Calu3 (cell line): ENCODE measurements at places on chromosomes 3 and 15.

GRCh38 chr3:111668888-111669488 lies 73.8 kb upstream of the ZBED2 start:
- DNase-seq = no peak

GRCh38 chr3:30453360-30454039 lies 152.9 kb upstream of the TGFBR2 start:
- DNase-seq = no peak

DNA sequence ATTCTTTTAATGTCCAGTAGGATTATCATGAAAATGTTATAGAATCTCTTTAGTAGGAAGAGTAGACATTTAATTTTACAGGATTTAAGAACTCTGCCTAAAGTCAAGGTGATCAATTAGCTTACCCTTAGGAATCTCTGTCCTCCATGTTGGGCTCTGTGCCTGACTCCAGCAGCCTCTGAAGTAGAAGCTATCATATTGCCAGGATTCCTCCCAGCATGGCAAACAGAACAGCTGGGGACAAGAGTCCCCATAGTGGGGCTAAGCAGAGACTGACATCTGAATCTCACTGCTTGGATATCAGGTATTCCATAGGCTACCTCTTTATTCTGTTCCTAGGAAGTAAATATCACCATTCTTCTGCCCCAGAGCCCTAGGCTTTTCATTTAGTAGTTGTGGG lies 1.5 kb downstream of the SLC15A2 start:
- DNase-seq = no peak

DNA sequence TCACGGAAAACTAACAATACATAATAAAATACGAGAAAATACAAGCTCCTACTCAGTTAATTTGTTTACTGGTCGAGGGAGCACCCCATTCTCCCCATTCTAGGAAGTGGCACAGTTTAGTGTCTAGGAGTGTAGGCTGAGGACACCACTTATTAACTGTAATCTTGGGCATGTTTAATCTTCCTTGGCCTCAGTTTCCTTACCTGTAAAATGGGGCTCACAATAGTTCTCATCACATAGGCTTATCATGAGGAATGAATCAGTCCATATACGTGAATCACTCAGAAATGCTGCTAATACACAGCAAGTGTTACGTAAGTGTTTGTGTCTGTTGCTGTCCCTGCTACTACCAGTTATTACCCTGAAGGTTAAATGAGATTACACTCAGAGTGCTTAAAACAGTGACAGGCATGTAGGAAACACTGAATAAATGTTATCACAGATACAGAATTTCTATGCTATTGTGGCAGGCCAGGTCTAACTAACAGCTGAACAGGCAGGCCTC lies 210.2 kb downstream of the OSBPL10 start:
- no peak for DNase-seq

DNA sequence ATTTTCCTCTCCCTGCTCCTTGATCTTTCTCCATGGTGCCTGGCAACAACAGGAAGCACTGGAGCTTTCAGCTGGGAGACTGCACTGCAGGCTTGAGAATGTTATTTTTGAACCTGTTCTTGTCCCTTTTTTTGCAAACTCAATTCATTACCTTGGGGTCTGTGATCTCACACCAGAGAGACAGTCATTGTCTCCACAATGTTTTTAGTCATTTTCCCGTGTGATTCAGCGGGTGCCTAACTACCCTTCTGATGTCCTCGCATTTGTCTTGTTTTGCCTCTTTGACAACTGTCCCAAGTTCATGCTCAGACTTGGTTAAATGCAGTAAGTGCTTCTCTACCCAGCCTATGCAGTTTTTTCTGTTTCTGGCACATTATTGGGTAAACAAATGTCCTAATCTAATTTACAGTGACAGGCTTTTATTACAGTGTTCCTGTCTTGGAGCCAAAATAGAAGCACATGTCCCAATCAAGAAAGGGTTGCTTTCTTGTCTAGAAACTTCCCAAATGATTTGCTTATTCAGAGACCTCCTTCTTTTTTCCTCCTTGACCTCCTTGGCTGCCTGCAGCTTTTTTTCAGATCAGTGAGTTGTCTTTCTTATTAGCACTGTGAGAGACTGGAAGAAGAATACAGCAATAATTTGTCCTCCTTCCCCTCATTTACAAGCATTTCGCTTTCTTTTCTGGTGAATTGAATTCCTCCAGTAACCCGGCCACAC lies 162.4 kb downstream of the NSUN3 start:
- DNase-seq = no peak

GRCh38 chr3:181700168-181701087 lies 11.3 kb upstream of the SOX2 start:
- DNase-seq = peak; percentile 87

DNA sequence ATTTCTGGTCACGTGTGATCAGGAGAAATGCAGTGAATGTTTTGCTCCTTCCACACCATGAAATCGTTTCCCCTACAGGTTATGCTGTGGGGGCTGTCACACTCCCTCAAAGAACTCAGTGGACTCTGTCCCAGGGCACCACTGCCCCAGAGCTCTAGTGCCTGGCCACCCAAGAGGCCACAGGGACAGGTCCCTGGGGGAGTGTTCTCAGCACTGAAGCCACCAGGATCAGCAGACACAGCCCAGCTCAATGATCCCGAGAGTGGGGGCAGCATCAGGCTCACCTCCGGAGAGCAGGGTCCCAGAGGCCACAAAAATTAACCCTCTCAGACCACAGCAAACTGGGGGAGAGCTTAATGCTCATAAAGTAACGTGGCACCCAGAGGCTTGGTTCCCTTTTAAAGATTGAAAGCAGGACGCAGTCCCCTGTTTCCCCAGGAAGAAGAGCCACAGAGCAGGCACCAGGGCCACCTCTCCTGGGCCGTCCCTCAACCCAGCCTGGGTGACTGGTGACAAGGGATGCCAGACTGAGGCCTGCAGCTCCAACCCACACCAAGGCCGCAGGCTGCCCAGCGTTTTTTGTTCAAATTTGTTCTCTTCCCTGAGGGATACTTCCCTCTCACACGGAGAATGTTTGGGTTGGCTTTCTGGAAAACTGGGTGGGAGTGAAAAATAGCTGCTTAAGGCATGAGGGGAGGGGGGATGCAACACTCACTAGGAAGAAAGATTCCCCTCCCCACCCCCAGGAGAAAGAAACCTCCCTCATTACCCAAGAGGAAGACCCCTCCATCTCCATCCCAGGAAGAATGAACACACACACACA lies 123.3 kb upstream of the IGF1R start:
- no peak for DNase-seq

GRCh38 chr3:191363221-191363620 lies 32.9 kb upstream of the UTS2B start:
- no peak for DNase-seq

- DNase-seq = no peak
Measured at GRCh38 chr15:59406446-59406845, 31.5 kb upstream of the FAM81A start.

GRCh38 chr15:29110176-29110575 lies 159.4 kb downstream of the NSMCE3 start:
- no peak for DNase-seq

- DNase-seq = no peak
Measured at GRCh38 chr3:118055381-118055780, 979.3 kb downstream of the IGSF11 start.

DNA sequence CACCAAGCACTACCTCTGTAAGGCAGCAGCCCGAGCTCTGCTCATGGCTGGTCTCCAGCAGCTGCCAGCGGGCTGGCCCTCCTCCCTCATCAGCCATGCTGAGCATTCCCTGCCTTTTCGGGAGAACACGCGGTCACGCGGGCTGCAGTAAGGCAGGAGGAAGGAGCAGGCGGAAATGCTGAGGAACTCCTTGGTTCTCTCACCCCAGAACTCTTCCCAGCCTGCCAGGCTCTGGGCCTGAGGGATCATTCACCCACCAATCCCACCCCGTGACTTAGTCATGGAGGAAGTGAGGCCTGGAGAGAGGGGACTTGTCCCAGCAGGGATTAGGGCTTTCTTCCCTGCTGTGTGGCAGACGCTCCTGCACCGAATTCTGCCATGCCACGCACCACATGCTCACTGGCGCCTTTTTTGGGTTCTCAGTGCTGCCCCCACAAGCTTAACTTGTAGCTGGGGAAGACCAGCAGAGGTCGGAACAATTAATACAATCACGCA lies 42.9 kb upstream of the RPL32 start:
- DNase-seq = no peak

- no peak for DNase-seq
Measured at GRCh38 chr15:90471769-90472168, 58.0 kb upstream of the CRTC3 start.

GRCh38 chr3:122012821-122013220 lies 9.2 kb downstream of the ILDR1 start:
- no peak for DNase-seq

DNA sequence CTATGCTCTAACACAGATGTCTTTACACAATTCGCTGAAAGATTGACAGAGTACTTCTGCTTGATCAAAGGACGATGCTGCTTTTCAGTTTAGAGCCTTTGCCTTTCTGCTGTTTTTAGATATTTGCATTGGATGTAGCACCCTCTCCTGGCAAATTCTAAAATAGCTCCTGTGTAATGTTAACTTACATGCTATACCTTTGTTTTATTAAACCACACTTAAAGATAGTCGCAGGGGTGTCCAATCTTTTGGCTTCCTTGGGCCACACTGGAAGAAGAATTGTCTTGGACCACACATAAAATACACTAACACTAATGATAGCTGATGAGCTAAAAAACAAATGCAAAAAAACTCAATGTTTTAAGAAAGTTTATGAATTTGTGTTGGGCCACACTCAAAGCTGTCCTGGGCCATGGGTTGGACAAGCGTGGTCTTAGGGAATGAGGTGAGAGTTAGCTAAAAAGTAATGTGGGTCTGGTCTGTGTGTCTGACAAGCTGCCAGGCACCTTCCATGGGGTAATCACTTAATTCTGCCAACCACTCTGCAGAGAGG lies 62.9 kb downstream of the ATG7 start:
- DNase-seq = peak; percentile 44

DNA sequence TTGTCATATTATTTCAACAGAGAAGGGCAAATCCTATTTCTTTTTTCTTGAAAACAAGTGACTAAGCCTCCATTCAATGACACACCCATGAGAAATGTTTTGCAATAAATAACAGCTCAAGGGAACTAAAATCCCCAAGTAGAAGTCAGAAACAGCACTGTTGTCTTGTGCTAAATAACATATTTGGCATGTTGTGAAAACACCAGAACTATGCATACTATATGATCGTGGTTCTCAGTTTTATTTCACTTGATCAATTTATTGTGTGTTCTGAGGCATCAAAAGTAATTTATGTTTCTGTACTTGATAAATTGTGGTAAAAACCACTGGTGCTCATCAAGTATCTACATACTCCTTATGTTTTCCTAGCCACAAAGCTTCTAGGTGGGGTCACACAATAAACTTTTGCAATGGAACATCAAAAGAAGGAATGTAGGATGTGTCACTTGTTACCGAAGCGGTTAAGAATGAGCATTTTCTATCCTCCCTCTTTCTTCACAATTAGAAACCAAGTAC lies 691.7 kb upstream of the CBLB start:
- DNase-seq = no peak

DNA sequence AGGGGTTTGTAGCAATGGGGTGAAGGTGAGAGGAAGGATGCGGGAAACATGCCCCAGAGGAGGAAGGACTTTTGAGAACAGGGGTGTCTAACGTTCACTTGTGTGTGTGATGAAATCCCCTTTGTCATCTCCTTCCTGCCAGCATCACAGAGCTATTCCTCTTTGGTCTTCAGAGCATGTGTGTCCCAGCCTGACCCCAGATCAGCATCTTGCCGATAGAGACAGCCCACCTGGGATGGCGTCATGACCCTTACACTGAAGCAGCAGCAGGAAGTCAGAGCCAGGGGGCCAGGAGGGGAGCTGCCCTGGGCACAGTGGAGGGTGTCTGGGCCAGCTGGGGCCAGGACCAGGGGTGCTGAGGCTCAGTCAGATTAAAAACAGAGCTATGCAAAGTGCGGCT lies 29.9 kb upstream of the GRIP2 start:
- DNase-seq = no peak

DNA sequence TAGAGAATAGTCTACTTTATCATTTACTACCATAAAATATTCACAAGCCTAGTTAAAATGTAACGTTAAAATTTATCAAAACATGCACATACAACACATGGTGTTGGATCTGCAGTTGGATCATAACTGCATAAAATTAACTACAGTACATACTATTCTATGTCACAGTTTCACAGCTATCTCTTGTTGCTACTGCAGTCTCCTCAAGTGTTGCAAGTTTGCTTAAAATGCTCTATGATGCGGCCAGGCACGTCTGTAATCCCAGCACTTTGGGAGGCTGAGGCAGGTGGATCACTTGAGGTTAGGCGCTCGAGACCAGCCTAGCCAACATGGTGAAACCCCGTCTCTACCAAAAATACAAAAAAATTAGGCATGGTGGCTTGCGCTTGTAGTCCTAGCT lies 10.3 kb downstream of the PPP1R2 start:
- DNase-seq = no peak

DNA sequence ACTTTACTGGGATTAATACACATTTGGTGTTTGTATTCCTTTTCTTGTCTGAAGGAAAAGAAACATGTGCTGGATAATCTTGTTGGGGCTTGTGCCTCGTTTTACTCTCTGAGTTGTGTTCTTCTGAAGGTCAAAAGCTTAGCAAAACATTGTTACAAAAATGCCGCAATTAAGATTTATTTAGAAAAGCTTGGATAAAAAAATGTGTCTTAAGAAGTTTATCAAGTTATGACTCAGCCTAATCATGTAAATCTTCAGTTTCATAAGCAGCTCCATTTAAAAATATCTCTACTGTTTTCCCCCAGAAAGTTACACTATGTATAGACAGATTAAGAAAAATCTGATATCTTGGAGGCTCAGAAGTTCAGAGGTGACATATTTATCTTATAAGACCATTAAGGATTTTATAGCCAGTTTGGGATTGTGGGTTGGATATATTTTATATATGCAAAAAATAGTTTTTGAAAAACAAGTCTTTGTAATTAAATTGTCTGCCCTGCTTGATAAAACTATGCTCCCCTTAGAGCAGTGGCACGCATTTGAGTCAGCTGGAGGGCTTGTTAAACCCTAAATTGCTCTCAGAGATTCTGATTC lies 56.5 kb downstream of the CLDN11 start:
- DNase-seq = no peak

GRCh38 chr3:81983382-81983781 lies 221.9 kb upstream of the GBE1 start:
- DNase-seq = no peak

- DNase-seq = no peak
Measured at GRCh38 chr3:157170861-157171260, 10.9 kb upstream of the CCNL1 start.

- peak; percentile 24 for DNase-seq
Measured at GRCh38 chr3:105584003-105584790, 217.5 kb downstream of the ALCAM start.

DNA sequence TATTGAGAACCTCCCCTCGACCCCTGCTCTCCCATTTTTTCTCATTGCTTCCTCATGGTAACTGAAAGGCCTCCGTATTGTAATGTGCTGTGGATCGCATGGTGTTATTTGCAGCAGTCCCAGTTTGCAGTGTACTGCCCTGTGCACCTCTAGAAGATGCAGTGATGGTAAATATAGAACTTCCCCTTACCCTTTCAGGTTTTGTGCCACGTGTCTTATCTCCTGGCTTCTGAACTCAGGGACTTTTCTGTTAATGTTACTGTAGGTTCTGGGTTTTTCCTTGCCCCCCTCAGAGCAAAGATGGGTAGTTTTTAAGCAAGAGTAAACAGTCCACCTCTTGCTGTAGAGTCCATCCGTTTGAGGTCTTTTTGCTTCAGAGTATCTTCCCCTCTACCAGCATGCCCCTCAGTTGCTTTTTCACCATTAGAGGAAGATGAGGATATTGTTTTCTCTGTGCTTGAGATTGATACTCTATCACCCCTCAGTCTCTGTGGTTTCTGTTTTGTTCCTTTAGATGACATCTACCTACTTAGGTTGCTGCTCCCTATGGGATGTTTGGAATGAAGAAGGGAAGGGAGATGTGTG lies 22.4 kb downstream of the CHD2 start:
- no peak for DNase-seq

- no peak for DNase-seq
Measured at GRCh38 chr15:63634154-63634553, 37.0 kb downstream of the FBXL22 start.
